ENCODE measurements at places on chromosomes 1 and 21.

DNA sequence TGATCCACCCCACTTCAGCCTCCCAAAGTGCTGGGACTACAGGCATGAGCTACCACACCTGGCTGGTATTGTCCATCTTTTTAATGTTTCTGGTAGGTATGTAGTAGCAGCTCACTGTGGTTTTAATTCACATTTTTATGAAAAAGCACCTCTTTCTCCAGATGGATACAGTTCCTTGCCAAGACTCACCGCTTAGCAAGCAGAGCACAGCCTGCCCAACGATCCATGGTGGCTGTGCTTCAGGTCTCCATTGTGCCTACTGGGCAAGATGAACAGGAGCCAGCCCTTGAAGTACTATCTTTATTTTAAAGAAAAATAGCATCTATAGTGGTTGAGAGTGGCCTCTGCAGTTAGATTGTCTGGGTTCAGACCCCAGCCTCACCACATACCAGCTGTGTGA lies 37.6 kb upstream of the GRHL3 start:
- no peak for DNase-seq

DNA sequence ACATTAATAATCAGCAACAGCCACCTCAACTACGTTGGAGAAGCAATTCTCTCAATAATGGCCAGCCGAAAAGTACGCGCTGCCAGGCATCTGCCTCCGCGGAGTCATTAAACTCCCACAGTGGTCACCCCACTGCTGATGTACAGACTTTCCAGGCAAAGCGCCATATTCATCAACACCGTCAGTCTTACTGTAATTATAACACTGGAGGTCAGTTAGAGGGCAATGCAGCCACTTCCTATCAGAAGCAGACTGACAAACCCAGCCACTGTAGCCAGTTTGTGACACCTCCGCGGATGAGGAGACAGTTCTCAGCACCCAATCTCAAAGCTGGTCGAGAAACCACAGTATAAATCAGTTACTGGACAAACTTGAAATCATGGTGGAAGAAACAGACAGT lies 93.9 kb downstream of the KIF1B start:
- DNase-seq, result no peak

DNA sequence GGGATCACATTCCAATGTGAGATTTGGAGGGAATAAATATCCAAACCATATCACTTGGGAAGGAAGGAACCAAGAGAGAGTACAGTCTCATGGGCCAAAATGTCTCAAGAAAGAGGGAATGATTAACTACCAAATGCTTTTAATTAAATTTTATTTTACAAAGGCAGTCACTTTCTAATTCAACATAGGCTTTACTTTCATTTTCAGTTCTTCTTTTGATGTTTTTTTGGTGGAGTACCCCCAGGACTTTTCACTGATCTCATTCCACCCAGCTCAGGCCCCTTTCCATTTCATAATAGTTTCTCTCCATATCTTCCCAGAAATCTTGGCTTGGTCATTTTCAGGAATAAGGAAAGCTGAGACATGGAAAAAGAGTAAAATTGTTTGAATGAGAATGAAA lies 5.1 kb upstream of the SLAMF7 start:
- DNase-seq, result no peak

DNA sequence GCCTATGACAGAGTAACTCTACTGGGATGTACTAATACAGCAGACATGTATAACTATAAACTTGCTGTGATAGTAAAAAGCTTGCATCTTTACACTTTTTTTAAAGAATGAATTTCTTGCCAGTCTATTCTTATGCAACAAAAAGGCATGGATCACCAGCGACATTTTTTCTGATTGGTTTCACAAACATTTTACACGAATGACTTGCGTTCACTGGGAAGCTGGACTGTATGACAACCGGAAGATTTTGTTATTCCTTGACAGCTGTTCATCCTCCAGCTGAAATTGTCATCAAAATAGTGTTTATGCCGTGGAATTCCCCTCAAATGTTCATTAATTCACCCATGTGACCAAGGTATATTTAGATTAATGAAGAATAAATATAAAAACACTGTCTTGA lies 131.0 kb downstream of the XPR1 start:
- no peak for DNase-seq

DNA sequence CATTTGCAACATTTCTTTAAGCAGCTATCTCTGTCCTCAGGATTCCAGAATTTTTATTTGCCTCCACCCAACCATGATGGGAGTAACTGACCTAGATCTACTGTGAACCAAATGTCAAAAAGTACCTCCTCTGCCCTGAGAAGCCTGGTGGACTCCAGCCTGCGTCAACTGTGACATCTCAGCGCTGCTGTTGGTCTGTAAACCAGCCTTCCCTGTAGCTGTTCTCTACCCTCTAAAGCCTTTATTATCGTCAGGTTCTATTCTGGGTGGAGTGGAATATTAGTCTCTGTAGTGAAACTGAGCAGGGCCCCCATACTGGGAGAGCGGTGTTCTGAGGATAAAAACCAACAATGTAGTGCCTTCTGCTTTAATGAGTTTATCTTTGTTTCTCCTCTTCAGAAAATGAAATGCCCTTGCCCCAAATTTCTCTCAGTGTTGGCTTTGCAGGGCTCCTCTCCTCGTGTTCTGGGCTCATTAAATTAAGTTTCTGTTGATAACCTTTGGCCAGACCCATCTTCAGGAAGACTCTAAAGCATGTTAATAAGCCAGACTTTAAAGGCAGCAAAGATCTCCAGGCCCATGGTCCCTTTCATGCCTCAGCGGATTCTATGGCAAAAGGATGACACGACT lies 223.1 kb upstream of the PLXNA2 start:
- DNase-seq, result no peak

Measured in stimulated activated CD4-positive, alpha-beta T cell treated with anti-CD3 and anti-CD28 coated beads, Interleukin-15, amount 100 ng/mL, for 24 hours (primary cell).